AG08395 (cell line): ENCODE measurements at places on chromosomes 7 and 10.

DNA sequence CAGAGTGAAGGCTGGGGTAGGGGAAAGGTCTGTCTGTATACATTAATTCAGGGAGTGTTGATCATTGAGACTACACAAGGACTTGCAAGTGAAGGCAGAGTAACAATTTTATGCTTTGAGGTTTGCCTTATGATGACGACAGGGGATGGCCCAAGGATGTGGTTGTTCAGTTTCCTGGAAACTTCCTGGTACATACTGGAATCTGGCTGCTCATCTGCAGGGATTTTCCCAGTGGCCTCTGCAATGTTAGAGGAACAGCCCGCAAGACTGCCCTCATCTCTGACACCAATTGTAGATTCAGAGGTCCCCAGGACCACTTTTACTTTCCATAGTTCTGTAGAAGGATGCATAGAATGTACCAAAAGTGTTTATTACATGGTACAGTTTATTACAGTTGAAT, 189.6 kb downstream of the TMEM178B start:
- DNase-seq = no peak

DNA sequence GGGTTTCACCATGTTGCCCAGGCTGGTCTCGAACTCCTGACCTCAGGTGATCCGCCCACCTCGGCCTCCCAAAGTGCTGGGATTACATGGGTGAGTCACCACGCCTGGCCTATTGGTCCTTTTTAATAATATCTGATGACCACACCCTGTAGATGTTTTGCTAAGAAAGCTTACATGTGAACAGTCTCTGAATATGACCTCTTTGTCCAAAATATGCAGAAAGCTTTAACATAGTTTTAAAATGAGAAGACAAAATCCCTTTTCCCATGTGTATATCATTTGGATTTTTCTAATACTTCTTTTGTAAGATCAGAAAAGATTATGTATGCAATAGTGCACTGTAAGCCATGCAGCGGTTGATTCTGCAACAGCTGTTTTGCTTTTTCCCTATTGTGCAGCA, 38.5 kb downstream of the MCU start:
- peak; percentile 47 for DNase-seq

DNA sequence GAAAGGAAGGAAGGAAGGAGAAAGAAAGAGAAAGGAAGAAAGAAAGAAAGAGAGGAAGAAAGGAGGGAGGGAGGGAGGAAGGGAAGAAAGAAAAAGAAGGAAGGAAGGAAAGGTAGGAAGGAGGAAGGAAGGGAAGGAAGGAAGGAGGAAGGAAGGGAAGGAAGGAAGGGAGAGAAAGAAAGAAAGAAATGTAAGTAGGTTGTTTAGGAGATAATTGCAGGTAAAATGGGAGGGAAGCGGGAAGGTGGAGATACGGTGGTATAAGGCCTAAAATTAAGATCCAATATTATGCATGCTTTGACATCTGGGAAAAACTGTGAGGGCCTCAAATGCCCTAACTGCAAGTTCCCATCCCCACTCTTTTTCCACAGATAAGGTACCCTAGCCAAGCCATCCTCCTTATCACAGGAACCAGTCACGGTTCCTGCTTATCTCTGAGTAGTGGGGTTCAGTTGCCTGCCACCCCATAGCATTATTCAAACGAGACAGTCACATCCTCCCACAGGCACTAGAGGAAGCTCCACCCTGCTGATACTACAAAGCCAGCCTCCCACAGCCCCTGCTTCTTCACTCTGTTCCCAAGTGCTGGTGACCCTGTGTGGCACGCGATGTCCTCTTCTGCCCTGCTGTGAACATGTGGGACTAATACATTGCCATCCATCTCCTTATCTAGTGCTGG, 28.7 kb downstream of the ST8SIA6 start:
- no peak for DNase-seq

- DNase-seq = no peak
Observed at GRCh38 chr7:16711730-16712129, 41.8 kb upstream of the TSPAN13 start.

DNA sequence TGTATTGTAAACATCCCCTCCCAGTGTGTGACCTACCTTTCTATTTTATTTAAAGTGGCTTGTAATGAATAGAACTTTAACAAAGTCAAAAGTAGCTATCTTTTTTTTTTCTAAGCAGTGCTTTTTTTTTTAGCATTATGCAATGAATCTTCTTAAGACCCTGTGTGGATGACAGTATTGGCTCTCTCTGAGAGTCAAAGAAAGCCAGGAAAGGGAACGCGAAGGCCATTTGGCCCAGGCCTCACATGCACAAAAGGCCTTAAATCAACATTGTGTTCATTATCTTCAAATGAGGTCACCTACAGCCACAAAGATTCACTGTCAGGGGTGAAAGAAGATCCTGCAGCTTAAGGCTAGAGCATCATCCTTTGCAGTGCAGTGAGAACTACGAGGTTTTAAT, 721.5 kb downstream of the GRID1 start:
- DNase-seq = no peak

GRCh38 chr10:72328045-72328828, 26.5 kb downstream of the DNAJB12 start:
- DNase-seq = peak; percentile 69

GRCh38 chr10:119209736-119210355, 2.5 kb downstream of the GRK5 start:
- DNase-seq = no peak

DNA sequence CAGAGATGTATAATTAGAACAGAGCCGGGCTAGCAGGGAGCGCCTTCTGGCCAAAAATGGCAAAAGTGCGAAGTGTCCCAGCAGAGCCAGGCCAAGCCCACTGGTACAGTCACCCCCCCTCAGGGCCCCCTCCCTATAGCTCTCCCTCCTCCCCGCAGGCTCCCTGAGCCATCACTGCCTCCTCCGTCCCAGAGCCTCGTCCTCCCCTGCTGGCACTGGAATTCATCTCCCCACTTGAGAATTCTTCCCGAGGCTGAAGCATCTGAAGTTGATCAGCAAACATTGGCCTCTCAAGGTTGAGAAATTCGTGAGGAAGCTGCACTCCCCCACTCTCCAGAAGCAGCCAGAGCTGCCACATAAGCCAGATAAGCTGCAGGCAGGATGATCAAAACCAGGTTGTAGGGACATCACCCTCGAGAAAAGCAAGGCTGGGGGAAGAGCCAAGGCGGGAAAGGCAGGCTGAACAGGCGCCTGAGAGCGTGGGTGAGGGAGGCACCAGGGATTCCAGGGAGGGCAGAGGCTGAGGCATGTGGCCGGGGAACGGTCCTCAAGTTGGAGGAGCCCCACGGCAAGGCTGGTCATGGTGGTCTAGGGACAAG, 23.4 kb downstream of the CAMK2G start:
- peak; percentile 94 for DNase-seq
